ENCODE measurements at places on chromosomes 7 and 10.

GRCh38 chr10:60461688-60462087 lies 72.0 kb upstream of the ANK3 start:
- no peak for DNase-seq

GRCh38 chr7:5586963-5587348 lies 163.3 kb upstream of the TNRC18 start:
- DNase-seq, result no peak

- DNase-seq, result no peak
Observed at GRCh38 chr7:132419542-132419941, 156.7 kb downstream of the PLXNA4 start.

DNA sequence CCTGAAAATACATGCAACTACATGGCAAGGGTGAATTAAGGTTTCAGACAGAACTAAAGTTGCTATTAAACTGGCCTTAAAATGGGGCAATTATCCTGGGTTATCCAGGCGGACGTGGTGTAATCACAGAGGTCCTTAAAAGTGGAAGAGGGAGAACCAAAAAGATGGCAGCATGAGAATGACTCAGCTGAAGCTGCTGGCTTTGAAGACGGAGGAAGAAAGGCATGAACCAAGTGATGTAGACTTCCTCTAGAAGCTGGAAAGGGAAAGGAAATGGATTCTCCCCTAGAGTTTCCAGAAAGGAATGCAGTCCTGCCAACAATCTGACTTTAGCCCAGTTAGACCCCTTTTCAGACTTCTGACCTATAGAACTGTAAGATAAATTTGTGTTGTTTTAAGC lies 27.0 kb upstream of the UBN2 start:
- no peak for DNase-seq

- DNase-seq, result no peak
Observed at GRCh38 chr10:130899856-130900255, 411.7 kb downstream of the TCERG1L start.

- DNase-seq, result no peak
Observed at GRCh38 chr7:2717293-2718261, 29.6 kb downstream of the AMZ1 start.
